HuH-7.5 (cell line): ENCODE measurements at places on chromosomes 1 and 21.

DNA sequence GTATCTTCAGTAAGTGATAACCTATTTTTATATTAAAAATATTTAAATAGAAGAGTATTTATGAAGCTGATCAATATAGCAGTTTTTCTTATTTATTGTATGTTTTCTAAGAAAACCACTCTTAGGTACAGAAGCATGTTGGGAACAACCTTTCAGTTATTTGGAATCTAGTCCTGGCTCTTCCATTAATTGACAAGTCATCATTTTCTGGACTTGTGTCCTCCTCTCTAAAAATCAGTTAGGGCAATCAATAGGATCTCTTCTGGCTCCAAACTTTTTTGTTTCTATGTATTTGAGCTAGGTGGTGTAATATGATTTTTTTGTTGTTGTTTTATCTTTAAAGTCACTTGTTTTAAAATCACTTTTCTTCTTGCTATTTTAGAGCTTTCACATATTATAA lies 57.0 kb downstream of the ABCD3 start:
- DNase-seq = no peak

- no peak for DNase-seq
Observed at GRCh38 chr1:235937123-235937522, 70.4 kb upstream of the LYST start.

GRCh38 chr1:145963265-145964019 lies 933 bp downstream of the ANKRD34A start:
- no peak for DNase-seq

DNA sequence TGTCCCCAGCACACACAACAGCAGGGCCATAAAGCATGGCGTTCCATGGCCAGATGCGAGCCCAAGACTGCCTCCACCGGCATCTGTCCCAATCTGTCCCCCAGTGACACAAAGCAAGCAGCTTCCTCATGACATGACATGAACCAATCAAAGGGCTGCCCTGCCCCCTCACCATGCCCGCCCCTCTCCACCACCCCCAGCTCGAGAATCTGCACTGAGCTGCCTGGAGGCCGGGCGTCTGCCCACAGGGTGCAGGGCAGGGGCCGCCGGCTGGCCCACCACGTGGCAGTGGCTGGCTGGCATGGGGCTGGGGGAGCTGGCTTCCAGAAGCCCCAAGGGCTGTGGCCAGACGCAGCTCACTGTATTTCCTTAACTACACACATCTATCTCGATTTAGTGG lies 27.8 kb downstream of the WNT9A start:
- no peak for DNase-seq

- peak; percentile 54 for DNase-seq
Observed at GRCh38 chr1:162357681-162358266, 18.9 kb downstream of the SPATA46 start.

DNA sequence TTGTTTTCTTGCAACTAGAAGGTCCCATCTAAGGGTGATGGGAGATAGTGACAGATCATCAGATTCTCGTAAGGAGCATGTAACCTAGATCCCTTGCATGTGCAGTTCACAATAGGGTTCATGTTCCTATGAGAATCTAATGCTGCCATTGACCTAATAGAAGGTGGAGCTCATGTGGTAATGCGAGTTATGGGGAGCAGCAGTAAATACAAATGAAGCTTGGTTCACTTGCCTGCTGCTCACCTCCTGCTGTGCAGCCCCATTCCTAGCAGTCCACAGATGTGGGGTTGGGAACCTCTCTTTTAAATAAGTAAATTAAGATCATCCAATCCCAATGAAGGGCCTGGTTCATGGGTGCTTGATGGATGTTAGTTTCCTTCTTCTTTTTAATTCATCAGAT lies 148.7 kb upstream of the ATP1B1 start:
- no peak for DNase-seq

GRCh38 chr1:9717193-9718005 lies 65.9 kb downstream of the PIK3CD start:
- DNase-seq = no peak

GRCh38 chr1:215517441-215517891 lies 49.6 kb upstream of the KCTD3 start:
- DNase-seq = no peak

DNA sequence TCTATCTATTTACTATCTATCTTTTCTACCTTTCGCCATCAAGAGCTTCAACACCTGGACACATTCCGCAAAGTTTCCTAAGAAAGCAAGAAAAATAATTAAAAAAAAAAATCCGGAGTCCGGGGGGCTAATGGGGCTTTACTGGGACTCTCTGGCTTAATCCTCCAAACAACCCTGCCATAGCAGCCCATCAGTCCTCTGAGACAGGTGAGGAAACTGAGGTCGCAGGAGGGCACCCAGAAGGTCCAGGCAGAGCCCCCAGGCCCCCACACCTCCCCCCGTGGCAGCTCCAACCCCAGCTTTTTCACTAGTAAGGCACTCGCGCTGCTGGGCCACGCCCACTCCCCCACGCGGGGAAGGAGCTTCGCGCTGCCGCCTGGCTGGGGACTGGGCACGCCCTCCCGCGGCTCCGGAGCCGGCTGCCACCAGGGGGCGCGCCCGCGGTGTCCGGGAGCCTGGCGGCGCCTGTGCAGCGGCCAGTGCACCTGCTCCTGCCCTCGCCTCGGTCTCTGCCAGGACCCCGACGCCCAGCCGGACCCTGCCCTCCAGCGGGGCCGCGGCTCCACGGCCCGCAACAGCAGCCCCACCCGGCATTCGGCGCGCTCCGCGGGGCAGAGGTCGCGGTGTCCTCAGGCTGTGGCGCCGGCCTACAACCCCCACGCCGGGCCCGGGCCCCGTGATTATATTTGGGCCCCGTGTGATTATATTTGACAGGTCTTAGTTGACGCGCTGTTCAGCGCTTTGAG lies 54.1 kb upstream of the SAMD11 start:
- peak; percentile 66 for DNase-seq

- DNase-seq = no peak
Observed at GRCh38 chr1:233721004-233721595, 107.2 kb downstream of the KCNK1 start.

DNA sequence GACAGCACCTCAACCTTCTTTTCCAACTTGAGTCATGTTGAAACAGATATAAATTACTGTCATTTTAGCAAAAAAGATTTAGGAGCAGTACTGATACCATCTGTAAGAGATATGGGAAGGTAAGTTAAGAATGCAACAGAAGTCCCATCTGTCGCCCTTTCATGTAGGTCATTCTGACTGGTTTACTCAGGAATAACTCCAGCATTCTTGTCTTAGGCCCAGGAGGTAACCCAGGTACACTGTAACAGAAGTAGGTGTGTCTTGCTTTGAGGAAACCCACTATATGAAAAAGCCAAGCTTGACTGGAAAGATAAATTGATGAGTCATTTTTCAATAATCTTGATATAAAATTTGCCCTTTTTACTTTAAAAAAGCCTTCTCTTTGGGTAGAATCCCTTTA lies 35.4 kb downstream of the PGM1 start:
- no peak for DNase-seq

- DNase-seq = no peak
Observed at GRCh38 chr1:51019811-51020210, 49.8 kb downstream of the CDKN2C start.

DNA sequence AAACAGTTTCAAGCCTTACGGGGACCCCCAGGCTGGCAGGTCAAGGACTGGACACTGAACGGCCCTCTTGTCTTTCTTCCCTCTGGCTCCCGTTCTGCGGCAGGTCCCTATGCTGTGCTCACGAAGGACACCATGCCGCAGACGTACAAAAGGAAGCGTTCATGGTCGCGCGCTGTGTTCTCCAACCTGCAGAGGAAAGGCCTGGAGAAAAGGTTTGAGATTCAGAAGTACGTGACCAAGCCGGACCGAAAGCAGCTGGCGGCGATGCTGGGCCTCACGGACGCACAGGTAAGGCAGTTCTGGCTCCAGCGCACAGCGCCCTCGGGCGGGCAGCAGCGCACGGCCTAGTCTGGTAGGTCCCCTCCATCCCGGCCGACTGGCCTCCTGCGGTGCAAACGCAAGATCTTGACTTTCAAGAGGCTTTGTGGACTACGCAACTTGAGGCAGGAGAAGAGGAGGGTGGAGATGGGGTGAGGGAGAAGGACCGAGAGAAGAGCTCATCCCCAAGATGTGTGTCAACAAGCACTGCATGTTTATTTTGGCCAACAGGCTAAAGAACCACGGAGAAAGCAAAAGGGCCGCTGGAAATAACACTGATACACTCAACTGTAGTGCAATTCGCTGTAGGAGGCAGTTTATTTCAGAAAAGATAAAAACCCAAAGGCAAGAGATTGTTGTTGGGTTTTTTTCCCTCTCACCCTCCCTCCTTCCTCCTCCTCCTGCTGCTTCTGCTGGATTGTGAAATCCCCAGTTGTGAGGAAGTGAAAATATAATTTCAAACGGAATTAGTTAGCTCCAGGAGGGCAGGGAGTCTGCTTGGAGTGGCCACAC lies 3.0 kb downstream of the HLX start:
- DNase-seq = no peak

DNA sequence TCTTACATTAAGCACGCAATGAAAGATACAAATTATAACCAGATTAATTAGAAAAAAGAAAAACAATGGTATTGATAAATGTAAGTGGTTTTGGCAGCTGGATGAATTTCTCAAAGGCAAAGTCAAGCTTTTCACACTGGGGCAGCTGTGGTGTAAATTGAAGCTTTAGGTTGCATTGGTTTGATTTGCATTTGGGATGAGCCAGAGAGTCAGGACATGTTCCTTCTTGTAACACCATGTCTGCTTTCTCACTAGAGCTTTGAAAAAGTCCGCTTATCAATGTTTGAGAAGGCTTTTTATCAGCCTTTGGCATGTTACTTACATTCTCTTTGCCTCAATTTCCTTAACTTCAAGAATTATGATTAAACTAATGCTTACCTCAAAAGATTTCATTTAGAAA lies 173.9 kb downstream of the GPATCH2 start:
- no peak for DNase-seq
